ENCODE measurements at places on chromosomes 6 and 20.

DNA sequence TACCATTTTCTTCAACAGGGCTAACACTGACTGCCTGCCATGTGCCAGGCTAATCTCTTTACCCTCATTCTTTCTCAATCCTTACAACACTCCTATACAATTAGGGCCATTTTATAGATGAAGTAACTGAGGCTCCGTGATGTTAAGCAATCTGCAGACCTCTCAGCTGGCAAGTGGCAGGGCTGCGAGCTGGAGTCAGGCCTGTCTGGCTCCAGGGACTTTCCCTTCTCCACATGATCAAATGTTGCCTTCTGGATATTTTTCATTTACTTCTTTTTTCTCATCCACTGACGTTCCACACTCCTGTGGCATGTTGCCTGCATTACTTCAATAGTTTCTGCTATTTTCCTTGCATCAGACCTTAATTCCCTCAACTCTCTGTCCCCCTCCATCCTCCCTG lies 55.2 kb upstream of the TAGAP start:
- no peak for DNase-seq

DNA sequence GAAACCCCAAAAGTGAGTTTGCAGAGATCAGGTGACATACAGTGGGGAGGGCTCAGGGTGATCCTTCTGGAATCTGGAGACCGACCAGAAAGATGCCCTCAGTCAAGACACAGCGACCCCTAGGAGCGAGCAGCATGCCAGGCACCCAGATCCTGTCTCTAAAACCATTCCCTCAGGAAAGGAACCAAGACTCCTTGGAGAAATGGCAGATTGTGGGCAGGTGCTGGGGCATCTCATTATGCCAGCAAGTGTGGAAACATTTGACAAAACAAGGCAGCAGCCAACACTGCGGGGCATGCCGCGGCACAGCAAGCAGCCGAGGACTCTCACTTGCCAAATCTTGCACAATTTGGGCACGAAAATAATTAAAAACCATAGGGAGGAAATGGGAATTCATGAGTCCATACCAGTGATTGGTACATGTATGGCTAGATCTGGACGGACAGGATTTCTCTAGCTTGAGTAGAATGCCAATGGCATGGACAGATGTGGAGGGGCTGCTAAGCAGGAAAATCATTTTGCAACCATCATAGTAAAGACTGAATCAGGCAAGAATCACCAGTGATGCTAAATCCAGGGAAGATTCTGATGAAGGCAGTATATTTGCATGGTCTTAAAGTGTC lies 76.9 kb downstream of the GINS1 start:
- no peak for DNase-seq

- no peak for DNase-seq
Measured at GRCh38 chr6:147119310-147119709, 84.9 kb upstream of the STXBP5 start.

DNA sequence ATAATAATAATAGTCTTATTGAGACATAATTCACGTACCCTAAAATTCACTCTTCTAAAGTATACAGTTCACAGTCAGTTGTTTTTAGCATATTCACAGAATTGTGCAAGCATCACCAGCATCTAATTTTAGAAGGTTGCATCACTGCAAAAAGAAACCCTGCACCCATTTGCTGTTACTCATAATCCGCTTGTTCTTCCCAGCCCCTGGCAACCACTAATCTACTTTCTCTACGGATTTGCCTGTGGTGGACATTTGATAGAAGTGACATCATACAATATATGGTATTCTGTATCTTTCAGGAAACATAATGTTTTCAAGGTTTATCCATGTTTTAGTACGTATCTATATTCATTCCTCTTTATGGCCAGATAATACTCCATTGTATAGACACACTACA lies 41.5 kb upstream of the FAM184A start:
- DNase-seq: no peak

- no peak for DNase-seq
Measured at GRCh38 chr20:52446421-52447224, 255.0 kb upstream of the ZFP64 start.

GRCh38 chr20:38892091-38892981 lies 33.9 kb upstream of the FAM83D start:
- DNase-seq: no peak

DNA sequence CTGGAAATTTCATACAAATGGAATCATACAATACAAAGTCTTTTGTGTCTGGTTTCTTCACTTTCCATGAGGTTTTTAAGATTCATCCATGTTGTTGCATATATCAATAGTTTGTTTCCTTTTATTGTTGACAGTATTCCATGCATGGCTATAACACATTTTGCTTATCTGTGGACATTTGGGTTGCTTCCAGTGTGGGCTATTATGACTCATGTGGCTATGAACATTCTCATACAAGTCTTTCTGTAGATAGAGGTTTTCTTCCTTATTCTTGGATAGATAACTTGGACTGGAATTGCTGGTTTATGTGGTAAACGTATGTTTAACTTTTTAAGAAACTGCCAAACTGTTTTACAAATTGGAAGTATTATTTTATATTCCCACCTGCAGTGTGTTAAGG lies 30.0 kb upstream of the KIF6 start:
- DNase-seq: no peak

DNA sequence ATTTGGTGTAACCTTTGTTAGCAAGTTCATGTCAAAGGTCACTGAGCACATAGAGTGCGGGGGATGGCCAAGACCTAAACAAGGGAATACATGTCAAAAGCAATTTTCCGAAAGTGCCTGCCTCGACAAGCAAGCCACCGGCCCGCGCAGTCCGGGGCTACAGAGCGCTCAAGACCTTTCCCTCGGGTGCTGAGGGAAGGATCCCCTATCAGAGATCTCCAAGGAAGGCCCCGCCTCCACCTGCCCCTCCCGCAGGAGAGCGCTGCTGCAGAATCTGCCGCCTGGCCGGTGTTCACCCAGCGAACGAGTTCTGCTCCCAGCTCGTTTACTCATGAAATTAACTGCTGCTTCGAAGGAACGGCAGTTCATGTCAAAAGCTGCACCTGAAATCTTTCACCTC lies 252.7 kb downstream of the BMP7 start:
- peak; percentile 88 for DNase-seq

- no peak for DNase-seq
Measured at GRCh38 chr6:62162858-62163257, 123.2 kb downstream of the KHDRBS2 start.

- DNase-seq: no peak
Measured at GRCh38 chr6:105781915-105782314, 304.2 kb upstream of the PRDM1 start.

DNA sequence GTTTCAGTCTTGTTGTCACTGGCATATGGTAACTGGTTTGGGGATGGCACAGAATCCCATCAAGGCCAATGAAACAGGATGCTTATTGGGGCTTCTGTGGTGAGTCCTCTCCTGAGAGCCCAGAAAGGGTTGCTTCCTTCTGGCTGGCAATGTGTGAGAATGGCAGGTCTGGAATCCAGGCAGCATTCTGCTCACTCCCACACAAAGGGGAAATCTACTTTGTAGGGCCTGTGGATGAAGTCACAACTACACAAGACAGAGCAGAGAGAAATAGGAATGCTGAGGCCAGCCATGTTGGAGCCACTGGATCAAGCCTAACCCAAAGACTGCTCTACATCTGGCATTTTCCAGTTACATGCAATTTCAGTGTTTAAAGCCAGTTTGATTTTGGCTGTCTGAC lies 15.7 kb downstream of the PLAGL2 start:
- DNase-seq: peak; percentile 40

- no peak for DNase-seq
Measured at GRCh38 chr6:124054034-124054433, 250.4 kb downstream of the NKAIN2 start.
